ENCODE measurements at places on chromosomes 4 and X.

DNA sequence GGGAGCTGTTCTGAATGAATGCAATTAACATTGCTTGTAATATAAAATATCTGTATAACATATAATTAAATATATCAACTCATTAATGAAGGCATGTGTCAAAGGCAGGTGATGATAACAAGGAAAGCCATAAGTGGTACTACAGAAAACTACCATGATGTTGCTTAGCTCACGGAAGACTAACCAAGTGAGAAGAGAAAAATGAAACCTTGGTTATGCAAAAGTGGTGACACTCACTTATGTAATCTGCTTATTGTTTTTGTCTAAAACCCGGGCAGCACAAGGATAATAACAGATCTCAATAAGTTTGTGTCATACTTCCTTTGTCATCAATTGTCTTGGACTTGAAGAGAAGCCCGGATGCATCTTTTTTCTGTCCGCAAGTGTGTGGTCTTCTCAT is 156.4 kb downstream of the HS6ST2 start:
- no peak for DNase-seq

GRCh38 chr4:149987330-149988086 is 90.7 kb upstream of the DCLK2 start:
- DNase-seq: no peak

- no peak for DNase-seq
These were observed 90.2 kb upstream of the FAM241A start for GRCh38 chr4:112055100-112055499.

DNA sequence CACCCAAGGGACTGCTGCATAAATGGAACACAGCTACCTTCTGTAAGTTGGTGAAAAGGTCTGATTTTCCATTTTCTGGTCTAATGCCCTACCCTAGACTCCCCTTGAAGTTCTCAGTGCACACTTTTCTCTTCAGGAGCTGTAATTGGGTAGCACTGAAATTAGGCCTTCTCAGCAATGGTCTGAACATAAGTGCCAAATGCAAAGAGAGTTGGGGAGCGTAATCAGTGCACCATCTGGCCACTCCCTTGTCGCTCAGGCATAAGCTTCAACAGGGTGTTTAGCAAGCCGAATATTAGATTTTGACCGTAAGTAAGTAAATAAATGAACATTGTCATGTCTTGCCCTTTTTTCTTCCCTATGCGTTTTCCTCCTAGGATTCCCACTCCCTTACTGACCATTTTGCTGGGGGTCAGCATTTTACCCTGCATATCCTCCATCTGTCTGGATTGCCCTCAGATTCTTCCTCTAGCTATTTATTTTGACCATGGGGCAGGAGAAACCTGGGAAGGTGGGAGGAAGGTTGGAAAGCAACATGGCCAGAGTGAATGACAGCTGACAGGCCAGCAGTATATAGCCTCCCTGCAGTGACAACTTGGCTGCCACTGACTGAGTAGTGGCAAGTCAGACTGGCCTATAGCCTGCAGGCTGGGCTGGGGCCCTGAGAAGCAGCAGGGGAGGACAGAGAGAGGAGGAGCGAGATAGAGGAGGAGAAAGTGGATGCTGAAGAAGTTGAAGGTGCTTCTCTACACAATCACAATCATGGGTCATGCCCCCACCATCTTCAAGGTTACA is 2.7 kb downstream of the NHSL2 start:
- no peak for DNase-seq

DNA sequence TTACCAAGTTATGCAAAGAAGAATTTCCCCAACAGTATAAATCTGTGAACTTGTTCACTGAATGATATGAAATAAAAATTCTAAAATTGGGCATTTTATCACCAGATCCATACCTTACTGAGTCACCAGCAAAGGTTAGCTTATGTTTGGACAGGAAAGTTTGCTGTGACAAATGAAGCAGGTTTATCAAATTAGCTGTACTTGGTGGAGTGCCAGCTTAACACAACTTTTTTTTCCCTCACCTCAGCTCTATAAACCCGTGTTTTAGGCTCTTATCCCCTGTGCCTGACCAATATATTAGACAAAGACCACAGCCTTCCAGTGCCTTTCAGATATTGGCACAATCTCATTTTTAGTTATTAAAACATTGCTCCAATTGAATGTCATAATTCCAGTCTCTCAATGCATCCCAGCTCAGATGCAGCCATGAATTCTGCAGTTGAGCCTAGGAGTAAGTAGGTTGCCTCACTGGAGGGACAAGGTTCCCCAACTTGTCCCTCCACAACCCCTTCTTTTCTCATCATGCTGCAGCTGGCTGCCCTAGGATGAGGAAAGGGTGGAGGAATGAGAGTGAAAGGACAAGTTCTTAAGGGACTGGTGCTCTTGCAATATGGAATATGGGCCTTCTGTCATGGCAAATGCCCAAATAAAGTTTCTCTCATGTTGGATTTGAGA is 27.0 kb upstream of the PDGFC start:
- no peak for DNase-seq

DNA sequence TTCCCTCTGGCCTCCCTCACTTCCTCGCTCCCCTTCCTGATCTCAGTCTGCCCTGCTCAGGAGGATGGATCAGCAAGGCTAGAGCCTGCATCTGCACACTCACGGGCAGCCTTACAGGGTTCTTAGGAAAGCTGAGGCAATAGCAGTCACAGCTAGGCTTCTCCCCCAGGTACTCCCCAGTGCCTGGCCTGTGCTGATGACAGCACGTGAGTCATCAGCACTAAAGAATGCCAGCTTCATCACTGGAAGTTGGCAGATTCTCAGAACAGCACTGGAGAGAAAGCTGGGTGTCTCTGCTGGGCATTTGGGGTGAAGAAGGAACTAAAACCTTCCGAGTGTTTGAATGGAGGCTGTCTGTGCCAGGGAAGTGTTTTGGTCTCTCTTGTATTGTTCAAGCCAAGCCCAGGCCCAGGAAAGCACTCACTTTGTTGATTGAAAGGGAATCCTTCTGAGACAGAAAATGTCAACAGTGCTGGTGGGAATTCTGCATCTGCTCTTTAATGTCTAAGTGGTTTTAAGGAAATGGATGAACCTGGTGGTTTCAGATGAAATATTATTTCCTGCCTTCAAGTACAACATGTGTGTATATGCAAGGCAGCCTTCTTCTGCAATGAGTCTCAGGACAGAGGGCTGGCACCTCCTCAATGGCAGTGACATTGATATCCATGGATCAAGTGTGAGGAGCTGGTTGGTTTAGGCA is 73.0 kb upstream of the SCOC start:
- DNase-seq: no peak

GRCh38 chr4:141027421-141027820 is 105.8 kb downstream of the RNF150 start:
- DNase-seq: peak; percentile 44

DNA sequence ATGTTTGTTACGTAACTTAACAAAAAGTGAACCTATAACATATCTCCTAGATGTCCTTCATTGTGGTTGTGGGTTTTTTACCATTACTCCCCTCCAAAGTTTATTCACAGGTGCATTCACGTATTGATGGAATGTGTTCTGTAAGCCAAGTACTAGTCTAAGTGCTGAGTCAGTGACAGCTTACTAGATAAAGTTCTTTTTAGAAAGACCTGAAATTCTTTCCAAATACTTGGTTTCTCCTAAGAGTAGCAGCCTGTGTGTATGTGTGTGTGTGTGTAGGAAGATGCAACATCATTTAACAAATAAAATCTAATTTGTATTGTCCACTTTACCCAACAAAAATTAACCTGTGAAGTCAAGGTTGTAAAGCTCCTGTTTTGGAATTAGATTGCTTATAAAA is 22.1 kb downstream of the NAP1L5 start:
- no peak for DNase-seq

GRCh38 chr4:154491341-154492271 is at the start of gene DCHS2:
DCHS2 (minus strand) TSS chr4:154491799; CDS start chr4:154491355, 444 bp downstream.
- DNase-seq: no peak

GRCh38 chrX:149699761-149700160 is 12.1 kb upstream of the MAGEA11 start:
- DNase-seq: no peak

DNA sequence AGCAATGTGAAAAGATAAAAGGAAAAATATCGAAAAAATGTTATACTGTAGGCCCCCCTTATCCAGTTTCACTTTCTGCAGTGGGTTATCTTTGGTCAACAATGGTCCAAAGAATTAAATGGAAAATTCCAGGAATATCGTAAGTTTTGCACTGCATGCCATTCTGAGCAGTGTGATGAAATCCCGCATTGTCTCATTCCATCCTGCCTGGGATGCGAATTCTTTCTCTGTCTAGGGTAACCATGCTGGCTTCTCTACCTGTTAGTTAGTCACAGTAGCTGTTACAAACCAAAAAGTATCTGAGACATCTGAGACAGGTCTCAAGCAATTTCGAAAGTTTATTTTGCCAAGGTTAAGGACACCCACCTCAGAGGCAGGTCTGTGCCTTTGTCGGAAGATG is 170.3 kb downstream of the COX18 start:
- no peak for DNase-seq

- no peak for DNase-seq
These were observed 50.1 kb downstream of the DHRSX start for GRCh38 chrX:2450681-2451080.

DNA sequence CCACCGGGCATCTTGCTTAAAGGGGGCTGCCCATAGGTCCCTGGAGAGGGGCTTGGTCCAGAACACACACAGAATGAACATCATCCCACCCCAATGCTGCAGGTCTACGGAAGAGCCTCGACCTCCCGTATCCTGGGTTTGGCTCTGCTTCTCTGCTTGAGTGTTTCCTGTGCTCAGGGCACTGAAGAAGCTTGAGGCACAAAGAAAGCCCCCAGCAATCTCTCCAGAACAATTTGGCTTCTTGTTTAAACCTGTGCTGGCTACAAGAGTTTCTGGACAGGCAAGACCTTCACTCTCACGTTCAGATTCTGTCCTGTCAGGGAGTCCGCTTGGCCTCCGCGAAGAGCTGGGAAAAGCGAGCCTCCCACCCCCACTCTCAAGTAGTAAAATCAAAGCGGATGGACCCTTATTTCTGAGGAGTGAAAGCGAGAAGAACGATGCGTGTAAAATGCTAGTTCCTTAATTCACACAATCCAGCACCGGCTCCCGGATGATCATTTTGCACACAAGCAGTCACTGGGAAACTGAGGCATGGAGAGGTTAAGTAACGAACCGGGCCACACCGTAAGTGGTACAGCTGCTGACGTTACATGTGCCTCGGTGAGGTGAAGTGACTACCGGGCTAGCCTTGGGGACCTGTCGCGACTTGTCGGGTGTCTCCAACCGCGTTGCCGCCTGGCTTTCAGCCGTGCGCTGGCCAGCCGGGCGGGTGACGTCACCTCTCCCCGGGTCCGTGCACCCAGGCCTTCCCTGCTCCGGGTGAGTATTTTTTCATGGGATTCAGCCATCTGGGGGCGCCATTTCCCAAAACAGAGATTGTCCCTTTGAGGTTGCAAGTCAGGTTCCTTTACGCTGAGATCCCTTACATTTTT is 3.1 kb upstream of the SFRP2 start:
- DNase-seq: no peak

DNA sequence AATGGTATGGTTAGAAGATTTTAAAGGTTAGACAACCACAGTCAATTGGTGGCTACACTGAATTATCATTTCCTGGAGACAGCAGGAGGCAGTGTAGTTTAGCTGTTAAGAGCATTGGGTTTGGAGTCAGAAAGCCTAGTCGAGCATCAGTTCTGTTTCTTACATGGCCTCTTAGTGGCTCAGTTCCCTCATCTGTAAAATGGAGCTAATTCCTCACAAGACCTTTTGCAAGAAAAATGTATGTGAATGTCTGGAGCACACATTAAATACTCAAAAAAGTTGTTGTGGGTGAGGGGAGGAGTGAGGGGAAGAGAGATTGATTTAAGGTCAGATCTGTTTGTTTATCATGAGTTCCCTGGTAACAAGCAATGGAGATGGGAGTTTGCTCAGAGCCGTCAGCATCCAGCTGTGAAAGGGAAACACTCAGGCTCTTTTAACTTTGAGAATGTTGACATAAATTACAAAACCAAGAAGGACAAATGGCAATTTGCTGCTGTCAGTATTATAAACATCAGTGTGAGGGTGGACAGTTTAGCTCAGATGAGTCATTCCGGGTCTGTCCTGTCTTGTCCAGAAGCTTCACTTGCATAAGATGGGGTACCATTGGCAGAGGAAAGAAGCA is 98.2 kb upstream of the PGRMC2 start:
- peak; percentile 47 for DNase-seq

DNA sequence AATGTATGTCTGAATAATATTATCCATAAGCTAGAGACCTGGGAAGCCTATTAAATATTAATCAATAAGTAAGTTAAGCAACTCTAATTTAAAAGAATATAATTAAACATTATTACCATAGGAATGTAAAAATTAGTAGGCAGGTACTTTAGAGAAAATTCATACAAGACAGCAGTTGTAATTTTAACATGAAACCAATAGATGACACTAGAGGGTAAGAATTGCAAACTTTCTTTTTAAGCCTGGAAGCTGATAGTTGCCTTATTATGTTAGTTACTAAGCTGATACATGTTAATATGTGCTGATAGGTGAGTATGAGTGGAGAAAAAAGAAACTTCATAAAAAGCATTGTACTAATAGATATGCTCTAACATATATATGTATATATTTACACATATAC is 1157.4 kb downstream of the FAM133A start:
- no peak for DNase-seq

DNA sequence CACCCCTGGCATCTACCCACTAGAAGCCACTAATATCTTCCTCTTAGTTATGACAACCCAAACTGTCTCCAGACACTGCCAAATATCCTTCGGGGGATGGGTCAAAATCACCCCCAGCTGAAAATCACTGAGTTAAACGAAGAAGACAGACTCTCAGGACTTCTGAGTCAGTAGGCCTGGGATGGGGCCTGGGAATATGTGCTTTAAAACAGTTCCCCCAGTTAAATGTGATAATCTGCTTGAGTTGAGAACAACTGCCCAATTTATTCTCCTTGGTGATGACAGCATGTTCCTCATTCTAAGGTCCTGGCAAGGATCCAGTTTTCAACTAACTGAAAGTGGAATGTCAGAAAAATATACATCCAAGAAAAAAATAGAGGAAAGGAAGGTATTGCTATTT is 52.4 kb downstream of the CBLL2 start:
- DNase-seq: no peak

DNA sequence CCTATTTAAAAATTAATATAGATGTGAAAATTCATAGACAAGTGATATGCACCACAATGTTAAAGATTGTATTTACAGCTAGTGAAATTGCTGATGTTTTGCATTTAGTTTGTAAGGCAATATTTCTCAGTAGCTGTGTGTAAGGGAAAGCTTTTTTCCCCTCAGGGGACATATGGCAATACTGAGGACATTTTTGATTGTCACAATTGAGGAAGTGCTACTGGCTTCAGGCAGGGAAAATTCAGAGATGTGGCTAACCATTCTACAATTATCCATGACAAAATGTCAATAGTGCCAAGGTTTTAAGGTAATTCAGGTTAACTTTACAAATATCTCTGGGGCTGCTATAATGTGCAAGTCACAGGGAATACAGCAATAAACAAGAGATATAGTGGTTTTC is 66.1 kb upstream of the IL15 start:
- no peak for DNase-seq

GRCh38 chrX:2934715-2935710 is 5.9 kb upstream of the ARSD start:
- no peak for DNase-seq

GRCh38 chr4:112714922-112715901 is 78.3 kb downstream of the LARP7 start:
- DNase-seq: peak; percentile 3
